ENCODE measurements at places on chromosomes 2 and 18.

DNA sequence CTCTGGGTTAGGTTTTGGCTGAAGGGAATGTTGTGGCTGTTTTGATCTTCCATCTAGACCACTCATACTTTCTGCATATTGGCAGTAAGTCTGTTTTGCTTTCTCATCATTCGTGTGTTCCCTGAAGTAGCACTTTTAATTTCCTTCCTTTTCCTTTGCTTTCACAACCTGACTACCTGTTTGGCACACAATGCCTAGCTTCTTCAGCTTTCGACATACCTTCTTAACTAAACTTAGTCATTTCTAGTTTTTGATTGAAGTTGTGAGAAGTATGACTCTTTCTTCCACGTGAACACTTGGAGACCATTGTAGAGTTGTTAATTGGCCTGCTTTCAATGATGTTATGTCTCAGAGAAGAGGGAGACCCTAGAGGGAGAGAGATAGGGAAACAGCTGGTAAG lies 123.6 kb upstream of the EPB41L3 start:
- no peak for DNase-seq

DNA sequence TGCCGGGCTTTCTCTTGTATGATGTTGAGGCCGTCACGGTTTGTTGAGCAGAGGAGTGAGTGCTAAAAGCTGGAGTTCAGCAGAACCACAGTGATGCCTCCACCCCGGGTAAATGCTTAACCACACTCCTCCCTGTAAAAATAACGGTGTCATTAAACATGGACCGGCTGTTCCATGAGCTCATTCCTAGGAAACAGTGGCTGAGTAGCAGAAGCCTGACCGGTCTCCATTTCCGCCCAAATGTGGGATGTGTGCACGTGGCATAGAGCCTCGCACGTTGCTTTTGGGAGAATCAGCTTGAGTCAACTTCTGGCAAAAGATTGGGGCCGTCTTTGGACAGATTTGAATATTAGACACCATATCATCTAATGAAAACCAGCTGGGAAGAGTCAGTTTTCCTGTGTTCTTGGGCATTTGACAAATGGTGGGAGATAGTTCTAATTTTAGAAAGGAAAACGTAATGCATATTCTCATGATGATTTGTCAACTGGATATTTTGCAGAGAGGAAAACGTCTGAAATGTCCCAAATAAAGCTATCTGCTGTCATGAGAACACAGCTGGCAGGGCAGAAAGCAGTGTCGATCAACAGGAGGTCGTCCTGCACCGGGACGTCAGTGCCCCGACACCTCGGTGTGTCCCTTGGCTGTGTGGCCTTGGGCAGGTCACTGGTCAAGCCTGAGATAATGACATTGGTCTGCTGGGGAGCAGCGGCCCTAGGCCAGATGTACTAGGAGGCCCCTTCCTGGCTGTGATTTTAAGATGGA lies 42.4 kb downstream of the LRRFIP1 start:
- DNase-seq: no peak

- no peak for DNase-seq
Measured at GRCh38 chr2:32418778-32419177, 62.0 kb downstream of the BIRC6 start.

DNA sequence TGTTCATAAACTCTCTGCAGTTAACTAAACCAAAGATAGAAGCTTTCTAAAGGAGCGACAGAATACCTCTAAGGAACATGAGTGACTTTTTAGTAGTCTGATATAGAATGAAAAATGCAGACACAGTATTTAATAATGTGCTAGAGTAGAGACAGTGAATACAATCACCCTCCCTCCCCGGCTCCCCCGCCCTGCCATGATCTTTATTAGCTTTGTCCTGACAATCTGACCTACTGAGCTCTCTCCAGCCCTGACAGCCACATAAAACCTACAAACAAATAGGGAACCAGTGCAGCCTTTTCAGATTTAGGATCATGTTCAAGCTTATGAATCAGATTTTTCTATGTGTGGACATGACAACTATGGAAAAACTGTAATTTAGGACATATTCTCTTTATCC lies 777.6 kb upstream of the FANCL start:
- no peak for DNase-seq

DNA sequence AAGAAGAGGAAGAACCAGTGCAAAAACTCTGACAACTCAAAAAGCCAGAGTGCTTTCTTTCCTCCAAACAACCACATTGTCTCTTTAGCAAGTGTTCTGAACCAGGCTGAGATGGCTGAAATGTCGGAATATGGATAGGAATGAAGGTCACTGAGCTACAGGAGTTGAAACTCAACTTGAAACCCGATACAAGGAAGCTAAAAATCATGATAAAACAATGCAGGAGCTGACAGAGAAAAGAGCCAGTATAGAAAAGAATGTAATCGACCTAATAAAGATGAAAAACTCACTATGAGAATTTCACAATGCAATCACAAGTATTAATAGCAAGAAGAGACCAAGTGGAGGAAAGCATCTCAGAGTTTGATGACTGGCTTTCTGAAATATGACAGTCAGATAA lies 15.0 kb upstream of the EIF2AK3 start:
- no peak for DNase-seq

DNA sequence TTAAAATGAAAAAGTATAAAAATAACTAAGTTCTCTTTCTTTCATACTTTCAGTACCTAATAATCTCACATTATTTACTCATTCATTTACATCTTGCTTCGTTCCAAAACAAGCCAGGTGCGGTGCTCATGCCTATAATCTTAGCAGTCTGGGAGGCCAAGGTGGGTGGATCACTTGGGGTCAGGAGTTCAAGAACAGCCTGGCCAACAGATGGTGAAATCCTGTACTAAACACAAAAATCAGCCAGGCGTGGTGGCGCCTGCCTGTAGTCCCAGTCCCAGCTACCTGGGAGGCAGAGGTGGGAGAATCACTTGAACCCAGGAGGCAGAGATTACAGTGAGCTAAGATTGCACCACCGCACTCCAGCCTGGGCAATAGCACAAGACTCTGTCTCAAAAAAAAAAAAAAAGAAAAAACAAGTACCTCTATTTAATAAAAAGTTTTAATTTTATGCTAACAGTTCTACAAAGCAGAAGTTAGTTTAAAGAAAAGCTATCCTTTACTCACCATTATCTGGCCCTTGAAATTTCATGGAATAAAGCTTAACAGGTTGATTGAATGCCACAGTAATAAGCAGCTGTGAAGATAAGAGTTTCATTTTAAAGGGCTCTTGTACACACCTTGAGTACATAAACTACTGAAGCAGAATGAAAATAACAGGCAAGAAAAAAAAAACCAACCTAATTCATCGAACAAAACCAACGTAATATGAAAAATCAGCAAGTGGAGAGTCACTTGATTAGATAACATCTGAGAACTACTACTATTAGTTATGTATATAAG lies 22.5 kb downstream of the TXNL1 start:
- no peak for DNase-seq

- DNase-seq: no peak
Measured at GRCh38 chr2:172208791-172209325, 106.2 kb upstream of the DLX2 start.

DNA sequence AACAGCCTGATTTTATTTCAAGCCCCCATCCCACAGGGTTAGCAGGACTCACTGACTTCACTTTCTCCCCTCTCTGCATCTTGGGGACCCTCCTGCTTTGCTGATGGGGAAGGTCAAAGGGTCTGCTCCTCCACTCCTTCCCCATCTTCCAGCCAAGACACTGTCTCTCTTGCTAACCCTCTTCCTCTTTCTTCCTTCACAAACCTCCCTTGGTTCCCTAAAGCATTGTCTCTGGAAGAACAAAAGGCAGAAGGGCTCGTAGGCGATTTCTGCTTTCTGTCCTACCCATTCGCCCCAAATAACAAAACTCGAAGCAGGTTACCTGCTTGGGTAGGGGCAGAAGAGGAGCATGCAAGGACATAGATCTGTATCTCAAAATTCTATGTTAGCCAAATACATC lies 5.5 kb upstream of the SLC4A3 start:
- DNase-seq: no peak

DNA sequence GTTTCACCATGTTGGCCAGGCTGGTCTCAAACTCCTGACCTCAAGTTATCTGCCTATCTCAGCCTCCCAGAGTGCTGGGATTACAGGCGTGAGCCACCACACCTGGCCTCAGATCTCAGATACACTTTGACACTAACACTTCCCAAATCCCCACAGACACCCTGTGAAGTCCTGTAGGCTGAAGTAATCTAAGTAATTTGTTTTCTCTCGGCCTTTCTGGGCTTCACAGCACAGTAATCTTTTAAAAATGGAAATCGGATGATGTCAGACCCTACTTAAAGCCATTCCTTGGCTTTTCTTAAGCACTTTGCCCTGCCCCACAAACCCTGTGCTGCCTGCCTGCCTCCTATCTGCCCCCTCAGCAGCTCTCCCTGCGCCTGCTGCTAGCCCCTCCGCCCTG lies 16.2 kb downstream of the ATIC start:
- no peak for DNase-seq

DNA sequence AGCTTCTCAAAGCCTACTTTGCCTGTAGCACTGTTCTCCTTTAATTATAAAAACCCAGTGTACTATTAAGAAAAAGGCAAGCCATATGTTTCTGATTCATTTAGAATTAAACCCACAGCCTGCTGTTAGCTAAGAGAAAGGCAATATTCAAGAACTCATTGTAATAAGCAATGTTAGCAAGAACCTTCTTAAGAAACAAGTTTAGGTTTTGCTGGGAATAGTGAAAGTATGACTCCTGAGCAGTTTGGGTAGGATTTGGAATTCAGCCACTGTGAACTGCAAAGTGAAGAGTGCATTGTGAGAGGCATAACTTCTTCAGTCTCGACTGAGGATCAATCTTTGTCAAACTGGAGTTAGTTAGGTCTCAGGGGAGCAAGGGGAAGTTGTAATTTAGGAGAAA lies 206.5 kb upstream of the NT5C1B start:
- no peak for DNase-seq

DNA sequence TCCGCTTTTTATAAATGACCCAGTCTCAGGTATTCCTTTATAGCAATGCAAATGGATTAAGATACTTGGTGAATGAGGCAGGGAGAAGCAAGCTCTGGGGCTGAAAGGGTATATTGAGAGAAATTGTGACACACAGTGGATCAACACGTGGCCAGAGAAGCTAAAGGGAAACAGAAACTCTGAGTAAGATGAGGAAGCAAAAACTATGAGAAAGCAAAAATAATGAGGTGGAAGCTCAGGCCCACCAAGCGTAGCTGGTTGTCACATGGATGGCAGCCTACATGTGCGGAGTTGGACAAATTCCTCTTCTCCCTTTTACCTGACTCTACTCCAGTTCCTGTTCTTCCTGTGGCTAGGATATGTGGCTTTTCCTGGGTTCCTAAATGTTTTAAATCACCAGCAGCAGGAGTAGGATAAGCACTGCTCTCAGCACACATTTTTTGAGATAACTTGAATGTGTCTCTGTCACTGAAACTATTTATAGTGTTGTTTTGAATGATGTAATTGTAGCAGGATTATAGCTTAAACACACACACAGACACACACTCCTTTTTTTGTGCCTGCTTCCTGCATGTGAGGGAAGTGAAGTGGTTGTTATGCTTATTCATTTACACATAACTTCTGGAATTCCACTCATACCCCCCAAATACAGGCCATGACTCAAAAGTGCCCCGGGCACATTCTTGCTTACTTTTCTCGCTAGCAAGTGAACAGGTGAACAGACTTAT lies 30.1 kb upstream of the EPC2 start:
- DNase-seq: no peak

- no peak for DNase-seq
Measured at GRCh38 chr2:70450641-70451250, 102.9 kb downstream of the TGFA start.

DNA sequence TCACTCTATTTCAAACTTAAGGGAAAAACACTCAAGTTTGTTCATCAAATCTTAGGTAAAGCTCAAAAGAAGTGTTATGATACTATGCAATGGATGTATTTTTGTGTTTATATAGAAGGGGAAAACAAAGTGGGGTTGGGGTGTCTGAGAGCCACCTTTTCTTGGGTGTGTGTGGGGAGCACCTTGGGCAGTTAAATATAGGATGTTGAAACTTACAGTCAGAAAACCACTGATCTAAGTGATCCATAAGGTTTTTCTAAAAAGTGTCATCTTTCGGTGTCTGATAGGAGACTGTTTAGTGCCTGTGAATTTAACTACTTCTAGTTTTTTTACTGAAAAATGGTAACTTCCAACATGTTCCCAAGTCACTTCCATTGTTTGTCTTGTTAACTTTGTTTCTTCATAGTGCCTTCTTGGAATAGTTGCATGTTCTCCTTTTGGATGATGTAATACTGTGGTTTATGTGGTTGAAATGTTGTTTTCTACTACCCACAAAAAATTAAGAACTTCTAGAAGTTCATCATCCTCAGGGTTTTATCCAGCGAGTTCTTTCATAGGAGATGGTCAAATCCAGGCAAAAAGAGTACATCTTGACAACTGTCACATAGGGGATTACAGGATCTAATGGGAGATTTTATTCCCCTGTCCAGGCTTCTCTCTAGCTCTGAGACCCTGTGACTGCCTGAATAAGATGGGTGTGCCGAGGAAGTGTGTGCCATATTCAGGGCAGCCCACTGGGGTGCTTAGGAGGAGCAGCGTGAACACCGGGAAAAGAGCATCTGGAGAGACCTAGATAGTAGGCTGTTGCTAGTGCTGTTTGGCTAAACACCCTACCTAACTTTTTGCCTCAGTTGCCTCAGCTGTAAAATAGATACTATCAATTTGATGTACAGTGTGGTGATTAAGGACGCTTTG lies 46.2 kb downstream of the CAB39 start:
- DNase-seq: no peak

- no peak for DNase-seq
Measured at GRCh38 chr2:119694845-119695521, 16.0 kb downstream of the TMEM177 start.

DNA sequence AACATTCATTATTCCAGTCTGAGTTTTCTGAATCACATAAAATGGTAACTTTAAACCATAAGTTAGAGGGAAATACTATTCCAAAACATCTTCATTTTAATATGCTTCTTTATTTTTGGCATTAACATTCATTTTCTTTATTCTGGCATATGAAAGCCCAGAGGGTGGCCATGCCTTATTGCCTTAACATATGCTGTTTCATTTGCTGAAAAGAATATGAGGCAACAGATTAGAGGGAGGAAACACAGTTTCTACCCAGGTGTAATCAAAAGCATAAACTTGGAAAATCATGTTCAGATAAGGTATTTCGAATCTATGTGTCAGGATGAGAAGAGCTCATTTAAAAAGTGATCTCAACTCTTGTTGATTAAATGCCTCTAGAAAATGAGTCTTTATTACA lies 379.9 kb upstream of the DSEL start:
- no peak for DNase-seq

- peak; percentile 60 for DNase-seq
Measured at GRCh38 chr2:177264693-177265587, at the start of gene NFE2L2. Gene NFE2L2, minus strand, starts transcription at chr2:177264727. Its CDS starts 151 bp downstream, at chr2:177264576.

DNA sequence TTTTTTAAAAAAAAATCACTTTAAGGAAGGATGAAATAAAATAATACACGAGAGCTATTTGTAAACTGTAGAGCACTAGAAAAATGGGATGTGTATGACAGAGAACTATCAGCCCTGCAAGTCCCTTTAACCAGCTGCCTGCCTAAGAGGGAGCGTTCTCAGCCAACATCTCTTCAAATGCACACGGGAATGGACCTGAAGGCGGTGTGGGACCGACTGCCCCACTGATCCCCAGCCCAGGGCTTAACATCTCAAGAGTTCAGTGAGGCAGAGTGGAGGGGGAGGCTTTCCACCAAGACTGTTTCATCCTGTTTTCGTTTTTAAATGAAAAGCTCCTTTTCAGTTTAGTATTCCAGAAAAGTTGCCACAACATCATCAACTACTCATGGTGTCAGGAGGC lies 2.2 kb downstream of the INPP4A start:
- DNase-seq: no peak

GRCh38 chr2:143729296-143729814 lies 600.1 kb downstream of the ARHGAP15 start:
- no peak for DNase-seq

GRCh38 chr2:75088791-75089190 lies 110.5 kb downstream of the TACR1 start:
- no peak for DNase-seq

- no peak for DNase-seq
Measured at GRCh38 chr2:135002836-135003235, 44.4 kb downstream of the MAP3K19 start.
